IMR-90 (cell line): ENCODE measurements at places on chromosomes 11 and 22.

- DNase-seq, result no peak
- H3K36me3 ChIP-seq, result peaks cover 34% of the 10 kb centered on the region
- no peaks in the 10 kb centered on the region; the same call in 1 of the 2 replicates for H3K4me1 ChIP-seq
- H3K27ac ChIP-seq, result no peak overlapping the region
- H3K4me3 ChIP-seq, result no peak overlapping the region
Observed at GRCh38 chr22:24563246-24563645, 7.4 kb downstream of the SNRPD3 start.

GRCh38 chr11:19253153-19253745 is 12.5 kb upstream of the E2F8 start:
- H3K4me3 ChIP-seq, result no peak overlapping the region
- no peaks in the 10 kb centered on the region for H3K36me3 ChIP-seq
- H3K4me1 ChIP-seq, result no peaks in the 10 kb centered on the region
- DNase-seq, result no peak
- peaks cover 18% of the 10 kb centered on the region for H3K27me3 ChIP-seq

GRCh38 chr11:61715867-61716266 is 35.7 kb downstream of the DAGLA start:
- H3K27ac ChIP-seq, result no peak overlapping the region
- no peak overlapping the region for H3K4me3 ChIP-seq
- no peaks in the 10 kb centered on the region for H3K36me3 ChIP-seq
- peaks cover 22% of the 10 kb centered on the region; the same call in 1 of the 2 replicates for H3K27me3 ChIP-seq
- H3K4me1 ChIP-seq, result peaks cover 12% of the 10 kb centered on the region
- DNase-seq, result no peak

GRCh38 chr22:47191671-47192650 is 429.5 kb downstream of the TBC1D22A start:
- no peak for DNase-seq
- H3K4me3 ChIP-seq, result no peak overlapping the region
- no peak overlapping the region for H3K27ac ChIP-seq
- peaks cover 7% of the 10 kb centered on the region; the same call in 1 of the 2 replicates for H3K27me3 ChIP-seq
- no peaks in the 10 kb centered on the region for H3K4me1 ChIP-seq
- H3K36me3 ChIP-seq, result no peaks in the 10 kb centered on the region

DNA sequence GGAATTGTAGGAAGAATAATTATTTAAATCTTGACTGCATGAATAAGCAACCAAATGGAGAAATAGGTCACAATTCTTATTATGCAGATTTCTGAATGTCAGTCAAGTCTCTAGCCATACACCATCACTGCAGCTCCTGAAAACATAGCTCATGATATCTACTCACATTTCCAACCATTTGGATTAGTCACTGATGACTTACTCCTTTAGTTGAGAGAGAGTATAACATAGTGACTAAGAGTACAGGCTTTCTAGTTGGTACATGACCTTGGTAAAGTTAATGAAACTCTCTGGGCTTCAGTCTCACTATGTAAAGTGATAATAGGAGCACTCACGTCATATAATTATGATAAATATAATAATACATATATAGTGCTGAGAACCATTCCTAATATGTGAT is 265.2 kb downstream of the KCNA4 start:
- no peaks in the 10 kb centered on the region for H3K4me1 ChIP-seq
- H3K4me3 ChIP-seq, result no peak overlapping the region
- H3K27ac ChIP-seq, result no peak overlapping the region
- no peaks in the 10 kb centered on the region for H3K27me3 ChIP-seq

GRCh38 chr11:34349882-34350281 is 7.9 kb downstream of the ABTB2 start:
- peaks cover 18% of the 10 kb centered on the region for H3K4me1 ChIP-seq

GRCh38 chr22:23212061-23213021 is 32.0 kb downstream of the BCR start:
- no peak for DNase-seq
- no peak overlapping the region for H3K4me3 ChIP-seq
- no peaks in the 10 kb centered on the region for H3K36me3 ChIP-seq
- H3K27ac ChIP-seq, result no peak overlapping the region

- H3K4me3 ChIP-seq, result no peak overlapping the region
- H3K27me3 ChIP-seq, result no peaks in the 10 kb centered on the region
- peaks cover 60% of the 10 kb centered on the region for H3K36me3 ChIP-seq
- H3K27ac ChIP-seq, result no peak overlapping the region
- DNase-seq, result peak; percentile 82
- peaks cover 16% of the 10 kb centered on the region for H3K4me1 ChIP-seq
Observed at GRCh38 chr22:21697880-21698279, 32.1 kb downstream of the PPIL2 start.

- no peak overlapping the region for H3K4me3 ChIP-seq
- H3K27ac ChIP-seq, result no peak overlapping the region
- H3K36me3 ChIP-seq, result no peaks in the 10 kb centered on the region
- DNase-seq, result peak; percentile 70
- peaks cover 13% of the 10 kb centered on the region for H3K4me1 ChIP-seq
- no peaks in the 10 kb centered on the region for H3K27me3 ChIP-seq
Observed at GRCh38 chr11:35031867-35032266, 107.1 kb upstream of the CD44 start.

DNA sequence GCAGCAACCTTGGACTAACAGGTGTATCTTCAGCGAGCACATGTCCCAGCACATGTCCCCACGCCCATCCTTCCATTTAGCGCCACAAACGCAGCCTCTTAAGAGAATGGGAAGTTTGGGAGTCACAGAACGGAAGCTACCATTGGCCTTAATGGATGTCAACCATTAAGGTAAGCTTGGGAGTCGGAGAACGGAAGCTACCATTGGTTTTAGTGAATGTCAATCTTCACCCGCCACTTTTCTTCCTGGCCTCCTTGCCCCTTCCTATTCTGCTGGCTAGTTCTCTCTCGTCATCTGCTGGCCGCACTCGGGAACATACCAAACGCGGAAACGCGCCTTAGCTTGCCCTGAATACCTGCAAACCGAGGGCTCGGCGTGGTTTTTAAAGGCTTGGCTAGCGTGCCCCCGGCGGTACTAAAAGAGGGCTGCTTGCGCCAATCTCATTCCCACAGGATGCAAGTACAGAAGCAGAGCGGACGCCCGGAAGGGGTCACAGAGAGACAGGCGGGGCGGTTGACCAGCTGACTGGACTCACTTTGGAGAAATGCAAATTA is 24.3 kb downstream of the GLYATL1 start:
- no peaks in the 10 kb centered on the region for H3K4me1 ChIP-seq
- DNase-seq, result peak; percentile 59
- no peak overlapping the region for H3K27ac ChIP-seq
- no peaks in the 10 kb centered on the region for H3K36me3 ChIP-seq
- H3K27me3 ChIP-seq, result peaks cover 13% of the 10 kb centered on the region

GRCh38 chr11:107747622-107748021 is 35.8 kb upstream of the SLN start:
- no peak overlapping the region for H3K27ac ChIP-seq
- no peaks in the 10 kb centered on the region for H3K36me3 ChIP-seq
- DNase-seq, result no peak
- no peak overlapping the region for H3K4me3 ChIP-seq
- H3K4me1 ChIP-seq, result no peaks in the 10 kb centered on the region

DNA sequence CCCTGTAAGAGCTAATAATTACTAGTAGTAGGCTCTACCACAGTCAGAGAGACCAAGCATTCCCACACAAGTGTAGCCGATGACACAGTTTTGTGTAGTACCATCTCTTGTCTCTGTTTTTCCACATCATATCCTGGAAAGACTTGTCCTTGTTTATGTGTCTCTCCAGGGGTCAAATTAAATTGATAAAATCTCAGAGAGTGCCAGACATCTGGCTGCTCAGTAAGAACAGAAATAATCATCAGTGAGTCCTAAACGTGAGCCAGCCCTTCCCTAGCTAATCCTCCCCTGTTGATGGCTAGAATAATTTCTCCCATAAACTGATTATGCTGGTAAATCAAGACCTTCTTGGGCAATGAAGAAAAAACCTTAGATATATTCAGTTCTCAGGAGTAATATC is 111.4 kb upstream of the GRAMD1B start:
- H3K36me3 ChIP-seq, result no peaks in the 10 kb centered on the region
- H3K27me3 ChIP-seq, result peaks cover 31% of the 10 kb centered on the region
- H3K4me1 ChIP-seq, result no peaks in the 10 kb centered on the region
- no peak overlapping the region for H3K27ac ChIP-seq

DNA sequence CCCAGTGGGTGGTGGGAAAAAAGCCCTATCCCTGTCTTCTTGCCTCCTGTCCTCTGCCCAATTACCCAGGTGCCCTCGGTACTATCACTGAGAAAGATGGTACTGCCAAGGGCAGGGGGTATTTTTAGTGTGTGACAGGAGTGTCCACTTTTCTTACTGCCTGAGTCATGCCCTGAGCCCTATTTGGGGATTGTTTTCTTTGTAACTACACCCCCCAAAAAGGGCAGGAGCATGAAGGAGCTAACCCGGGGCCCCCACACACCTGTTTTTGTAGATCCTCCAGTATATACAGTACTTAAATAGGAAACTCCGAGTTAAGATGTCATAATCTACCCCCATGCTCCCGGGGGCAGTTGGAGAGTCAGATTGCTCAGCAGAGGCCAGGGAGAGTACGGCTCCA is 3.8 kb downstream of the SMTNL1 start:
- H3K27me3 ChIP-seq, result peaks cover 30% of the 10 kb centered on the region
- H3K4me1 ChIP-seq, result no peaks in the 10 kb centered on the region; the same call in 1 of the 2 replicates
- H3K4me3 ChIP-seq, result no peak overlapping the region
- no peaks in the 10 kb centered on the region for H3K36me3 ChIP-seq
- no peak for DNase-seq
- no peak overlapping the region for H3K27ac ChIP-seq

DNA sequence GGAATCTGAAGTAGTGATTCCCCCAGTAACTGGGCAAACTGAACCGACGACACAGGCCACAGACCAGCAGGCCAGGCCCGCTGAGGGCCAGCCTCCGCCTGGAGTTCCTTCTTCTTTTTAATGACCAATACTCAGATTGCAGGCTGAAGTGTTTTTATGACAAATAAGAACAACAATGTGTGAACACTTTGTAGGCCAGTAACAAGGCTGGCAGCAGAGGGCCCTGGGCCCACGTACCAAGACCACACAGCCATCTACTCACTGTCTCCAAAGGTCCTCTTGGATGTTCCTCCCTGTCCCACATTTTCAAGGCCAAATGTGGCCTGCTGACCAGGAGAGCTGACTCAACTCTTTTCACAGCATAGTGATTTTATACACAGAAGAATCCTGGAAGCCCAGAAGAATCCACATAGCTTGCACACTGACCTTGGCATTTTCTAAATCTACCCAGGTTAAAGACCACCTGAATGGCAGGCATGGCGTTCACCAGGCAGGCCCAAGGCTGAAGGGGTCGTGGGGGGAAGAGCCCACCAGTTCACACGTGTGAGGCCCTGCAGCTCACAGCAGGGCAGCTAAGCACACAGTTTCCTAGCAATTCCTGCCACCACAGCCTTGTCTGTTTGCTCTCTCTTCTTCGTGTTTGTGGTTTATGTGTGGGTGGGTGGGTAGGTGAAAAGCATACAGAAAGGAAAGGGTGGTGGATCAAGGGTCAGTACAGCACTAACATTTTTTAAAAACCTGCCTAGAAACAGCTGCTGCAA is 13.3 kb downstream of the SMCO4 start:
- H3K4me3 ChIP-seq, result no peak overlapping the region
- H3K4me1 ChIP-seq, result peaks cover 3% of the 10 kb centered on the region; the same call in 1 of the 2 replicates
- no peak overlapping the region for H3K27ac ChIP-seq
- DNase-seq, result peak; percentile 41

- H3K4me1 ChIP-seq, result peaks cover 2% of the 10 kb centered on the region; the same call in 1 of the 2 replicates
- H3K27me3 ChIP-seq, result no peaks in the 10 kb centered on the region
- no peak for DNase-seq
- no peak overlapping the region for H3K4me3 ChIP-seq
- H3K27ac ChIP-seq, result no peak overlapping the region
Observed at GRCh38 chr22:44046485-44047141, 22.5 kb downstream of the PARVB start.

DNA sequence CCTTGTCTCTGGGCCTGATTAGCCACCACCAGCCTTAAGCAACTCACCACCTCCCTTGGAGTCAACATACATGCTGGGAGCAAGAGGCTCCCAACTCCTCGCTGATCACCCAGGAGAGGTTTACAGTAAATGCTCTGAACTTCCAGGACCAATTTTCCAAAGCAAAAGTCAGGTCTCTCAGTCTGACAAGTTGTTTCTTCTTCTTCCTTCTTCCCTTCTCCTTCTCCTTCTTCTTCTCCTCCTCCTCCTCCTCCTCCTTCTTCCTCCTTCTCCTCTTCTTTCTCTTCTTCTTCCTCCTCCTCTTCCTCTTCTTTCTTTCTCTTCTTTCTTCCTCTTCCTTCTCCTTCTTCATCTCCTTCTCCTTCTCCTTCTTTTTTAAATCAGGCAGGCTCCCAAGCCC is 148.2 kb downstream of the NECTIN1 start:
- no peak overlapping the region for H3K4me3 ChIP-seq
- H3K36me3 ChIP-seq, result no peaks in the 10 kb centered on the region
- peaks cover 25% of the 10 kb centered on the region for H3K27me3 ChIP-seq
